ENCODE measurements at places on chromosomes 3 and 15. TPM values are rescaled to one million over a fixed set of nuclear protein-coding genes. Genes with fewer than 3 reads are reported as not detected.

DNA sequence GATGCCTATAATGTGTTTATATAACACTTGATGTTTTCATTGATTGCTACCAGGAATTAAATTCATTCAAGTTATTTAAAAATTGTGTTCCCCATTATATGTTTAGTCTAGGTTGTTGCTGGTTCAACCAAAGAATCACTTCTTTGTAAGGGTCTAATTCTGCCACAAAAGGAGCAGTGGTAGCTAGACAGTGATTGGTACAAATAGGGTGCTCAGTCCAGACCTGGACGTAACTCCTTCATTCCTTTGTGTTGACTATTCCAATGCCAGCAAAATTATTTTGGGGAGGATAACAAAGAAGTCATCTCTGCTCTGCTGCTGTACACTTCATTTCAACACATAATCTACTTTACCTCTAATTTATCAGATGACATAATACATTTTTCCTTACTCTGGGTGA lies 1.2 kb downstream of the CHMP2B start:
- no peak for DNase-seq

CAMK2N2 gene
- total RNA-seq, result not detected

DNA sequence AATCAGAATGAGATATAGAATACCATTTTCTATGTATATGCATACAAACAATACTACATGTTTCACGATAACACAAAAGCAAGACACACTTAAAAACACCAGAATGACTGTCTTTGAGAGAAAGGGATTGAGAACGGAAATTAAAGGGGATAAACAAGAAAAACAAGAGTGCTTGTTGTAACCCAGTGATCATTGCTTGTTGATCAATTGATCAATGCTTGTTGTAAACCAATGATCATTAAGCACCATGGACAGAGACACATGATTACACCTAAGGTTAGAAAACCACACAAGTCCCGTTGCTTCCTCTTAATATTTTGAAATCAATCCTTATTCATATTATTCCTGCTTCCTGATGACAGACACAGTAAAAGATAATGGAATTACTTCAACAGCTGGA lies 1.1 kb upstream of the OR4F15 start:
- no peak for DNase-seq

DNA sequence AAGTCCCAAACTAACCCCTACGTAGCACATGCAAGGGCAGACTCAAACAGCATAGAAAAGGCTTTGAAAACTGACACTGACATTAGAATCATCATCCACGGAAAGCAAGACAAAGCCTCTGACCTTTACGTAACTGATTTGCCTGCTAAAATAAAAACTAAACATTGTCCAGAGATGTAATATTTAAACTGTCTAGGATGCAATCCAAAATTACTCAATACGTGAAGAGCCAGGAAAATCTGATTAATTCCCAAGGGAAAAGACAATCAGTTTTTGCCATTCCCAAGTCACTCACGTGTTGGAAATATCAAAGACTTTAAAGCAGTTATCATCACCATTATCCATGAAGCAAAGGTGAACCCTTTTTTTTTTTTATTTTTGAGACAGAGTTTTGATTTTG lies 13.3 kb upstream of the IQCF1 start:
- no peak for DNase-seq

EXOSC7 gene
- 42.6 TPM for total RNA-seq

DNA sequence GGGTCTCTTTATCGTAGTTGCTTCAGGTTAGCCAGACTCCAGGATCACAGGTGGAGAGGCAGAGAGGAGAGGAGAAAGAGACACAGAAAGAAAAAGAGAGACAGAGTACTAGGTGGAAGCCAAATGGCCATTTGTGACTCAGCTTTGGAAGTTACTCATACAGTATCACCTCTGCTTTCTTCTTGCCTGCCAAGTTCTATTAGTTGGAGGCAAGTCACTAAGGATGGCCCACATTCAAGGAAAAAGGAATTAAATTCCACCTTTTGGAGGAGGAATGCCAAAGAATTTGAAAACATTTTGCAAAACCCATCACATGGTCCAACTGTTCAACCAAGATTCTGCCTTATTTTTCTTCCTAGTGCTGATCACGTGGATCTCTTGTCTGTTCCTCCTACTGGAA lies 291.1 kb downstream of the CHL1 start:
- no peak for DNase-seq

DNA sequence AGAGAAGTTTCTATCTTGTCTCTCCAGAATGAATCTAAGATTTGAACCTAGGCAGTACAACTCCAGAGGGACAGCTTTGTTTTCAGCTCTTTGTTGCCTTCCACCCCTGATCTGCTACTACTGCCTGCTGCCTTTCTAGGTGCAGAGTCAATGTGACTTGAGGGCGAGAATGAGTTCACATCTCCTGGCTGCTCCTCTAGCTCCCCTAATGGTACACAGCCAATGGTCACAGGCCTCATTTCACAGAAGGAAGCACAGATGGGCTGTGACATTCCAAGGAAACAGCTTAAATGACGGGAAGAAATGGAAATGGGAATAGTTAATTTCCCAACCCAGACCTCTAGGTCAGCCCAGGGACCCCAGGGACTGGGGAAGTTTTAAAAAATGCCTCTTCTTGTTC lies 32.4 kb downstream of the FAM43A start:
- DNase-seq, result no peak

DNA sequence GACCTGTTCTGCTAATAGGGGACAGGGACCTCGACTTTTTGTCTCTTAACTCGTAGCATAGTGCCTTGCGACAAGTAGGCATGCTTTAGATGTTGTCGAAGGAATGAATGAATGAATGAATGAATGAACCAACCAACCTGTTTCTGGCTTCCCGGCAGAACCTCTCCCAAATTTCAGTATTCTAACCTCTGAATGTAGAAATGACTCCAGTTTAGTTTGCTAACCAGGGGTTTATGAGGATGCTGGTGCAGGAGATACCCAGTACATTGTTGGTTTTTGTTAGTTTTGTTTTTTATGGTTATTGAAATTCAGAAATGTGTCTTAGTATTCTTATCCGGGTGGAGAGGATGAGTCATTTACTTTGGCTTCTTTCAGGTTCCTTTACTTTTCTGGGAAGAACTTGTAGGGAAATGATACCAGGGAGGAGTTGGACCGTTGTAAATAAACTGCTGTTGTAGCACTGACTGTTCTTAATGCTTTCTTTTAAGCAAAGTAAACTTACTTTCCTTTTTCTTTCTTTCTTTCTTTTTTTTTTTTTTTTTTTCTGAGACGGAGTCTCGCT lies 29.6 kb upstream of the EHHADH start:
- DNase-seq, result no peak

Measured in thymus (tissue), 14 donors.